ENCODE measurements at places on chromosomes 2 and 18.
A peak's percentile ranks its signal among the peaks of the same experiment; 100 is the strongest.

GRCh38 chr18:35522130-35522959 lies 24.6 kb upstream of the INO80C start:
- no peak for DNase-seq

DNA sequence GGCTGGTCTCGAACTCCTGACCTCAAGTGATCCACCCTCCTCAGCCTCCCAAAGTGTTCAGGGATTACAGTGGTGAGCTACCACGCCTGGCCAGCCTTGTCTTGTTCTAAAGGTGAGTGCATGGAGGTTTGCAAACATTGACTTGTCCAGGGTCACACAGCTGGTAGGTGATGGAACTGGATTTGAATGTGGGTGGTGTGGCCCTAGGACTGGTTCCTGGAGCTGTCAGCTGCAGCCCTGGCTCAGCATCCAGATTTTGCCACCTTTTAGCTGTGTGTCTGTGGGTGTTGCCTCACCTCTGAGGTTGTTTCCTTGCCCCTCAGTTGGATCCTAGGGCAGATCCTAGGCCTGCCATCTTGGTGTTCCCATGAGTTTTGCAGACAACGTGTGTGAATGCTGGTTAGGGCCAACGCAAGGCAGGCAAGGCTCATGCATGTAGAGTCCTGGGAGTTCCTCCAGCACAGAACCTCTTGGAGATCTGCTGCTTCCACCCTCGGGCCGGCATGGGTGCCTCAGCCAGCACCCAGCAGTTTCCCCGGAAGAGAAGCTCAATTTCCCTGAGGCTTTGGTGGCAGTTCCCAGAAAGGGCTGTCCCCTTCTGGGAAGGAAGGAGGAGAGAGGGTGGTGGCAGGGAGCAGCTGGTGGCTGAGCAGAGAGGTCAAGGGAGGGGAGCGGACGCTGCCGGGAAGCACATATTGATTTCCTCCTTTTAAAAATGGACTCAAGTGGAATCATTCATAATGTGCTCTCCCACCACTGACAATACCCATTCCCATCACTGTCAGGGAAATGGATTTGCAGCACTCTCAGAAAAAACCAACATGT lies 127.6 kb upstream of the HS6ST1 start:
- DNase-seq, result no peak

GRCh38 chr2:20198796-20199632 lies 25.9 kb downstream of the SDC1 start:
- DNase-seq, result no peak

DNA sequence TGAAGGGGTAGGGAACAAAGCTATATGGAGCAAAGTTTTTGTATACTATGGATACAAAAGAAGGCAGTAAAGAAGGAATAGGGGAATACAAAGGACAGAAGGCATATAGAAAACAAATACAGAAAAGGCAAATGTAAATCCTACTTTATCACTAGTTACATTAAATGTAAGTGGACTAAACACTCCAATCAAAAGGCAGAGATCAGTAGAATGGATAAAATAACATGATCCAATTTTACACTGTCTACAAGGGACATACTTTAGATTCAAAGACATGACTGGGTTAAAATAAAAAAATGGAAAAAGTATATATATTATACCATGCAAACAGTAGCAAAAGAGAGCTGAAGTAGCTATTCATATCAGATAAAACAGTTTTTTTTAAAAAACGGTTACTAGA lies 215.0 kb downstream of the PDE11A start:
- no peak for DNase-seq

DNA sequence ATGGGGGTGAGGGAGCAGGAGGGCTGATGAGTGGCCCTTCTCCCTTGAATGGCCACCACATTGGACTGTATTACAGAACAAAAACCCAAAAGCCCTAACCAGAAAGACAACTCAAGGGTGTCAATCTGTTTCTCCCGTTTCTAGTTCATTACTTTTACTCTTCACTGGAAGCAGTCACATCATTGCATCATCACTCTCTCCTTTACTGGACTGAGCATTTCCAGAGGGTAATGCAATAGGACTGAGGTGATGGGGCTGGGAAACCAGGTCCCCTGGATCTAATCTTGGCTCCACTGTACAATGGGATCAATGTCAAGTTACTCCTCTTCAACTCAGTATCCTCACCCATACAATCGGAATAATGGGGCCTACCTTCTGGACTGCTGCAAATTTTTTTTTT lies 56.1 kb downstream of the BCL2 start:
- no peak for DNase-seq

- peak; percentile 47 for DNase-seq
These were observed 5.0 kb downstream of the NDUFS1 start for GRCh38 chr2:206154197-206154596.

DNA sequence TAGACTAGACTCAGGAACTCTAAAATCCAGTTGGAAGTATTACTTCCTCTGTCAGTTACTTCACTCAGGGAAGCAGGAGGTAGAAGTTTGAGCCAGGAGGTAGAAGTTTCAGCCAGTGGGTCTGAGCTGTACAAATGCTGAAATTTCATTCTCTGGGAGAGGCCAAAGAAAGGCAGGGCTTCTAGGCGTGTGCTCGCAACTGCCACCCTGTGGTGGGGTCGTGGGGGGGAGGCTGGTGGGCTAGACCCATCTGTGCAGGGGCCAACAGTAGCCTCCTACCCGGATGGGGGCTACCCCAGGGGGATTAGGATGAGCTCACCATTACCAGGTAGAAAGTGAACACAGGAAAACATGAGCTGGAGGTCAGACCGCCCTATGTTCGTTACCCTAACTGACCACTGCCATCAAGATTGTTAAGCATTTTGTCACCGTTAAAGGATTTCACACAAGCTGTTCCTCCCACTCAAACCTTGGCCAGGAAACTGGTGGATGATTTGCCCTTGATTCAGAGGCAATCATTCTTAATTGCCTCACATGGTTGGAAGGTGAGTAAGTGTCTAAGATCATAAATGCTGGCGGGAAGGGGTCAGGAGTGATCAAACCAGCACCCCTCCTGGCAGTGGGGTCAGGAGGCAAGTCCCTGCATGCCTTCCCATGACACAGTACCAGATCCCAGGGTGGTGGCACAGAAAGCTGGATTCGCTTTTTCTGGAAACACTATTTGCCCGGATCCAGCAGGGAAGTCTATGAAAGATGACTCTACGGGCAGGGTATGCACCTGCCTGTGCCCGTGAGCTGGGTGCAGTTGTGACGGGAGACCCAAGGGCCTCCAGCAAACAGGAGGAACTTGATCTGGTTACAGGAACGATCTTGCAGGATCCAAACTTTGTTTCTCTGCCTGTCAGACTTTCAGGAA lies 5.2 kb upstream of the FHL2 start:
- DNase-seq, result no peak

- no peak for DNase-seq
These were observed 22.9 kb upstream of the GPR55 start for GRCh38 chr2:230947908-230948365.

- DNase-seq, result no peak
These were observed 55.0 kb upstream of the CTLA4 start for GRCh38 chr2:203812294-203813221.

- DNase-seq, result peak; percentile 60
These were observed 373 bp downstream of the EIPR1 start for GRCh38 chr2:3377279-3377611.

All from SK-MEL-5 (cell line).